ENCODE measurements at places on chromosomes 3 and 15. TPM values are rescaled to one million over a fixed set of nuclear protein-coding genes. Genes with fewer than 3 reads are reported as not detected.

Gene CHRM5
- not detected for total RNA-seq

- no peak for DNase-seq
These were observed 2.9 kb downstream of the PHC3 start for GRCh38 chr3:170178651-170179050.

DNA sequence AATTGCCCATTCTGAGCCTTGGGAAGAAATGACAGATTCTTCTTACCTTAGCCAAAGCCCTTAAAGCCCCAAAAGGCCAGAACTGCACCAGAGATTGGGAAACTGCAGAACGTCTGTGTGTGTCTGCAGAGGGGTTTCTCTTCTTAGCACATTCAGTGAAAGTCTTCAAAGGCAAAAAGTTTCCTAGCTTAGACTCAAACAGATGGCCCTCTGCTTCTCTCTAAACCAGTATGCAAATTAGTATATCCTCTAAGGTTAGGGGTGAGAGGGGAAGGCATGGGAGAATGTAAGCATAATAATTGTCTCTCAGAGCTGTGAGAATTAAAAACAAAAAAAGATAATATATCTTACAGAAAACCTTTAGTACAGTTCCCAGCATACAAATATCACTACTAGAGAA is 334.0 kb upstream of the MCTP2 start:
- DNase-seq: no peak

GRCh38 chr15:37253877-37254276 is 153.5 kb upstream of the MEIS2 start:
- no peak for DNase-seq

DNA sequence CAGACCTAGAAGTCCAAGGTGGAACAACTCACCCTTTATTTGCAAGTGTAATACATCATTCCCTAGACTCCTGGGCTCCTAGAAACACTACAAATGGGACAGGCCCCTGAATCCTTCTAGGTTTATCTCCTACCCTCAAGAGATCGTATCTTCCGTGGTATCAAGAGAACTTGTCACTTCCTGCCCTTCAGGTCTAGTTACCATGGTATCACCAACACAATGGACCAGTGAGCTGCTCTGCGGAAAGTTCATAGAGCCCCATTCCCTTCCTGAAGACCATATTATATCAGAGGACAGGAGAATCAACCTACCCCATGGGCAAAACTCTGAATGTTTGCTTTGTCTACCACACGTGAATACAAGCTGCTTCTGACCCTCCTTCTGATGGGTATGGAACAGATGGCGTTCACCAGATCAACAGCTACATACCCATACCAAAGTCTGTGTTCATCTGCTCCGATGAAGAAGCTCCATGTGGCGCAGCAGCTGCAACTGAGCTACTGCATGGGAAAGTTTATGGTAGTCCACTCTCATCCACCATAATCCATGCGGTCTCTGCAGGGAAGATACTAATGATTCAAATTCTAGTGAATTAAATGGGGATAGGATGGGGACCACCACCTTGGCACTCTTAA is 84.6 kb upstream of the KLF13 start:
- no peak for DNase-seq
